Chondrocyte (in vitro differentiated cells): ENCODE measurements at places on chromosomes 2 and 18. TPM values are rescaled to one million over a fixed set of nuclear protein-coding genes. Genes with fewer than 3 reads are reported as not detected.

GRCh38 chr2:150606380-150607060, 119.1 kb upstream of the RND3 start:
- H3K4me3 ChIP-seq = no peak overlapping the region
- DNase-seq = no peak
- peaks cover 1% of the 10 kb centered on the region for H3K36me3 ChIP-seq

- H3K27me3 ChIP-seq = no peaks in the 10 kb centered on the region
- no peaks in the 10 kb centered on the region for H3K4me1 ChIP-seq
- no peak overlapping the region for H3K27ac ChIP-seq
- H3K36me3 ChIP-seq = no peaks in the 10 kb centered on the region
These were observed 123.8 kb downstream of the ERBB4 start for GRCh38 chr2:212414767-212415211.

GRCh38 chr18:44588508-44588907, 92.2 kb upstream of the SETBP1 start:
- H3K36me3 ChIP-seq = no peaks in the 10 kb centered on the region
- no peak for DNase-seq
- peak overlapping the region; percentile 90 for H3K27ac ChIP-seq
- peaks cover 54% of the 10 kb centered on the region for H3K4me1 ChIP-seq
- no peak overlapping the region for H3K4me3 ChIP-seq

Gene GAD1
- total RNA-seq = not detected in 3 replicates
